ENCODE measurements at places on chromosomes 13 and 19.

GRCh38 chr19:49327878-49328544, 3.0 kb upstream of the SLC6A16 start:
- DNase-seq, result no peak

DNA sequence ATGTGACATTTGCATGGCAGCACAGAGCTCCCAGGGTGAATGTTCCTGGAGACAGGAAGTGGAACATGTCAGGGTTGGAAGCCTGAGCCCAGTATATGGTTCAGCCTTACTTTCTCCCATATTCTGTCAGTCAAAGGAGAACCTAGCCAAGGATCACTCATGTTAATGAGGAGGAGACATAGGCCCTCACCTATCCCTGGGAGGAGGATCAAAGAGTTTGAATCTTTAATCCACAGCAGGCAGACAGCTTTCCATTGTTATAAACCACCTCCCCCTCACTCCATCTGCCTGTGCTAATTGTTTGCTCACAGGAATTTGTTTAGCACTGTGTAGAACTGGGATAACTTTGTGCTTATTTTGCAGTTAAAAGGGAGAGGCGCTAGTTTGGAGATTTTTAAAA, 1069.1 kb downstream of the EFNB2 start:
- no peak for DNase-seq

- DNase-seq, result no peak
Observed at GRCh38 chr13:43631106-43631505, 155.7 kb downstream of the ENOX1 start.

DNA sequence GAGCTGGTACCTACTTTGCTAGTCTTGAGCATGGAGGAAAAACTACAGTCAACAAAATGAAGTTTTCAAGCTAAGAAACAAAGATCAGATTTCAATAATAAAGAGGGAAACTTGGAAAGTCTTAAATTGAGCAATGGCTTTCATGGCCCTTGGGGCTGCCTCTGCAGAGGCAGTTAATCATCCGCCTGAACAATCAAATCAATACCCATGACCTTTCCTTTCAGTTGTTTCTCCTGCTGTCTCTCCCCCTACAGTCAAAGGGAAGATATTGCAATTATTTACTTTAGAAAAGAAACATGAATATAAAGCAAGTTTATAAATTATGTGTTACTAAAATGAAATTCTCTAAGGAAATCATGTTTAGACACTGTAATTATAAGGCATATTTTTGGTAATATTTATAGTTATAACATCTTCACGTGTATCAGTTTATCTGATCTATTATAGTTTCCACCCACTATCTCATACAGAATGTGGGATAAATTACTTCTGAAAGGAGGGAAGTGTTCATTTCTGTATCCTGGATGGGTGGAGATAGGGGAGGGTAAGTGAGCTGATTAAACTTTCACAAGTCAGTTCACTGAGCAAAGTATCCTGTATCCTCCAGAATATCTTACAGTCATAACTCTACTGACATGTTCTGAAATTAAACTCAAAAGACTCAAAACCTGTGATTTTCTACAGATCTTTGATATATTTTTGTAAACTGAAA, 72.4 kb upstream of the TSC22D1 start:
- DNase-seq, result no peak

- DNase-seq, result no peak
Observed at GRCh38 chr19:11478167-11479089, 2.4 kb downstream of the ELAVL3 start.

DNA sequence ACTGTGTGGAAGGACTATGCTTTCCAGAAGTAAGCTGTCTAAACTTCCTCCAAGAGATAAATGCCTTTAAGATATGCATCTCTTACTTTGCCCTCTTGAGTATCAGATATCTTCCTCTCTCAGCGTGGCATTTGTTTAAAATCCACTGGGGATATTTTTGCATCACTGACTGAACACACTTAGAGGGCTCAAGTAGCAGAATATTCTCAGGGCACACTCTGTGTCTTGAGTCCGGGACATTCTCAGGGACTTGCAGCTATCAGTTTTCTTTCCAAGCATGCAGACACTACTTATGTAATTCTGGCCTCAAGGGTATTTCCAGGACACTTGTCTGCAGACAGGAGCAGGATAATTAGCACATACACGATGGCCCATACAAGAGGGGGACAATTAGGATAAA, 84.7 kb downstream of the ERCC5 start:
- no peak for DNase-seq

DNA sequence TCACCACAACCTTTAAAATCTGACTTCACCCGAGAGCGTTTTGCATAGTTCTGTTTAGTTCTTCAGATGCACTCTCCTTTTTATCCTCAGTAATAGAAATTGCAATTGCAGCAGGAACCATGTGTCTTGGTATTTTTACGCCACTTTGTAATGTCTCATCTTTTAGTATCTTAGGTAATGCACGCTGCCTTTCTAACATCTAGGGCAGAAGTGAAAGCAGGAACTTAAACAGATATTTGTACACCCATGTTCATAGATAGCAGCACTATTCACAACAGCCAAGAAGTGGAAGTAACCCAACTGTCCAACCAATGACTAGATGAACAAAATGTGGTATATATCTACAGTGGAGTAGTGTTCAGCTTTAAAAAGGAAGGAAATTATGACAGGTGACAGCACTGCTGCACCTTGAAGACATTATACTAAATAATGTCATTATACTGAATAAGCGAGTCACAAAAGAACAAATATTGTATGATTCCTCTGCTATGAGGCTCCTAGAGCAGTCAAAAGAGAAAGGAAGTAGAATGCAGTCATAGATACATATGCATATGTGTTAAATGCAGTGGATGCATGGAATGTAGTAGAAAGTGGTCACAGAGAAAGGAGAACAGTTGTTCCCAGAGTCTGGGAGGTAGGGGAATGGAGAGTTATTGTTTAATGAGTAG, 105.9 kb upstream of the GJB6 start:
- no peak for DNase-seq

GRCh38 chr19:13037731-13038130, 42.5 kb downstream of the NFIX start:
- no peak for DNase-seq

- no peak for DNase-seq
Observed at GRCh38 chr13:28548468-28548867, 53.5 kb upstream of the FLT1 start.

DNA sequence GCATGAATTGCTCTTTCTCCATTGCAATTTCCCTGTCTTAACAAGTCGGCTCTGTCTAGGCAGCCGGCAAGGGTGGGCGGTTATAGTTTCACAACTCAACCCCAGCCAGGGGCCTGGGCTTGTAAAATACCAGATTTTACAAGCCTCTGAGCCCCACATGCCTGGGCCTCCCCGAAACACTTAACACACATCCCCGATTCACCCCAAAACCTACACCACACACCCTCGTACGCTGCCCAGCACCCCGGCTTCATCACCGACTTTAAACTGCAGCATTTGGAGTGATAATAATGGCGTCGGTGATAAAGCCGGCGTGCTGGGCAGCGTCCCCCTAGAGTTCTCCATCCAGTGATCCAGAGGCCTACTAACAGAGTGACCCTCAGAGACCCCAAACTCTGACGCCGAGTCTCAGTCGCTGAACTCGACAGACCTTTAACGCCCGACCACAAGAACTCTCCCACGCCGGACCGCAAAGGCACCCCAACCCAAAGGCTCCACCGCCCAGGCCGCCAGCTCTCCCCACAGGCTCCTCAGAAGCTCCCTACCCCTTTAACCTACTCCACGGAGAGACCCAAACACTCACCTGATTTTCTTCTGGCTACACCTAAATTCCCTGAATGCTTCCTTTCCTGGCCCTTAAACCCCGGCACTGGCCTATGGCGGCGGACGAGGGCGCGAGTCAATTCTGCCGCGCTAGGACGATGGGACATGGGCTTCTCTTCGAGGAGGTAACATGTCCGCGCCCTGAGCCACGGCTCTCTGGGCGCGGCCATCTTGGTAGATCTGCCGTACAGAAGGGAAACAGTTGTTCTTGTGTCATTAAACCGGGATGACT, at the start of gene ZNF649:
Gene ZNF649 (minus strand): TSS at position 687 of the 835 bp plus-strand sequence. CDS start 4,910 bp downstream, outside the sequence.
- peak; percentile 61 for DNase-seq

- no peak for DNase-seq
Observed at GRCh38 chr13:23632048-23632582, 61.9 kb downstream of the TNFRSF19 start.

DNA sequence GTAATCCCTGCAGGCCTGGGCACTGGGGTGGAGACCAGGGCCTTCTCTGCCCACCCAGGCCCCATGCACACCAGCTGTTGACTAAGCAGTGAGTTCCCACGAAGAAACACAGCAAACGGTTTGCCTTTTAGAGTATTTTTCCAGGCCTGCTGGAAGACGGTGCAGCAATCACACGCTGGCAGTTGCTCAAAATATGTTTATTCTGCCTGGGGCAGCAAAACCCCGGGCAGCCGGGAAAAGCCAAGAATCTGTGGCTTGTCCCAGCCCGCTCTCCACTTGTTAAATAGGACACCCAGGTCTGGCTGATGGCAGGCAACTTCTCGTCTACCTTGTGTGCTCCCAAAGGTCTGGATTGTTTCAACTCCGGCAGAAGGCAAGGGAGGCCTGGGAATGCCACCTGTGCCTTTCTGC, 40.8 kb downstream of the GGACT start:
- DNase-seq, result no peak

DNA sequence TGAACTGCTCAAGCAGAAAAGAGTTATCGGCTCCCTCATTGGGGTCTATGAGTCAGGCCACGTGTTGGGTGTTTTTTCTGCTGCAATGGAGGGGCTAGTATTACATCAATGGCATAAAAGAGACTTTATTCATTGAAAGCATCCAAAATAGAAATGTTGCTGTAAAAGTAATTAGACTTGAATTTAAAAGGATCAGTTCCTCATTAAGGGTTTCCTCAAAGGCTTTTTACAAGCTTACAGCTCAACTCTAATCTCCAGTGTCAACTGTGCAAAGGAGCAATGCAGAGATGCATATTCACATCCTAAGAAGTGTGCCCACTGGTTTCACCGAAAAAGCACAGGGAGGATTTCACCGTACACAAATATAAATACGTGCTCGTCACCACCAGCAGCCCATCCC, 300.3 kb downstream of the FOXO1 start:
- DNase-seq, result no peak

DNA sequence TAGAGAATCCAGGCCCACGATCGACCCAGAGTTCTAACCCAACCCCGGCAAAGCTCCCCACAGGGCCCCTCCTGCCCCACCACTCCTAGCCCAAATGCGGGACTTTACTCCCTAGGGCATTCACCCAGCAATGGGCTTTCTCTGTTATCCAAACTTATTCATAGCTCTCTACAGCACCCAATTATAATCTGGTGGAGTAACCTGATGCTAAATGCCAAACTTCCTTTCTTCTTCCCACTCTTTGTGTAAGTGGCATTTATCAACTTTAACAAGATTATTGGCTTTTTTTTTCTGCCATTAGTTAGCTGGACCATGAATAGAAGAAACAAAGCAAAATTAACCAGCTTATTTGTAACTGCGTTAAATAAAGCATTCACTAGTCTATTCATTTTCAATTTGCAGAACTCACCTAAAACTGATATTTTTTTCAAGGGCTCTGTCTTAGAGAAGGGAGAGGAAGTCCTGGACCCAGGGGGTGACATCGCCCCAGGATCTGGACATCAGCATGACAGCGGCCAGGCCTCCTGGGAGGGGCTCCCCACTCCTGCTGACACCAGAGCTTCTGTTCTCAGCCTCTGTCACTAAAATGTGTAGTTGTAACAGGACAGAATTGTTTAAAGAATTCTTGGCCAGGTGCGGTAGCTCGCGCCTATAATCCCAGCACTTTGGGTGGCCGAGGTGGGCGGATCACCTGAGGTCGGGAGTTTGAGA, 1.5 kb downstream of the FAM124A start:
- DNase-seq, result no peak

DNA sequence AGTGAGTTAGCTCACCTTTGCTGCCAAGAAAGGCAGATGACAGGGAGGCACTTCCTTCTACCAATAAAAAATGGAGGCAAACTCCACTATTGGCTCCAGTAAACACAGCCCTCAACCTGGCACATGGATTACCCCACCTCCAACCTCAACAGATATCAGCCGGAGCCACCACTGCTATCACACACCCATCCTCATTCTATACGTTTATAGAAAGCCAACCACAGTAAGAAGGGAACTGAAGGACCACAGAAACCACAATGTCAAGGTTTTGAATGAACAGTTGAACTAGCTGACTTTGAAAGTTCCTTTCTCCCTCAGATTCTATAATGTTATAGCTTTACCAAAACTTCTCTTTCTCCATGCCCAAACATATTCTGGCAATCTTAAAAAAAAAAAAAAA, 526.2 kb downstream of the UQCRFS1 start:
- DNase-seq, result no peak

GRCh38 chr13:45314822-45315221, 26.2 kb downstream of the TPT1 start:
- no peak for DNase-seq

DNA sequence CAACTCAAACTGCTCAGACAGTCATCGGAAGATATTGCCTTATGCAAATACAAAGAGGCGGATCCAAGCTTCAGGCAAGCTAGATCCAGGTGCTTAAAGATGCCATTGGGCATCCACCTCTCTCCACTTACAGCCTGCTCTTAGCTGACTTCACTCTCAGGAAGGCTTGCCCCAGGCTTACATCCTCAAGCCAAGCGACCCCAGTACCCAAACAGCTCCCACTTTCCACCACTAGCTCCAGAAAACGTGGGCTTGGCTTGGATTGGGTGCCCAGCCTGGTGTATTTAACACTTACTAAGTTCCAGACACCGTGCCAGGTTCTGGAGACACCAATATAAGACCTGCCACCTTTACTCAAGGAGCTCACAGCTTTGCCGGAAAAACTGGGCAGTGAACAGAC, 142.1 kb upstream of the VSTM2B start:
- no peak for DNase-seq

GRCh38 chr13:44197791-44198770, 175.5 kb upstream of the SERP2 start:
- DNase-seq, result no peak

DNA sequence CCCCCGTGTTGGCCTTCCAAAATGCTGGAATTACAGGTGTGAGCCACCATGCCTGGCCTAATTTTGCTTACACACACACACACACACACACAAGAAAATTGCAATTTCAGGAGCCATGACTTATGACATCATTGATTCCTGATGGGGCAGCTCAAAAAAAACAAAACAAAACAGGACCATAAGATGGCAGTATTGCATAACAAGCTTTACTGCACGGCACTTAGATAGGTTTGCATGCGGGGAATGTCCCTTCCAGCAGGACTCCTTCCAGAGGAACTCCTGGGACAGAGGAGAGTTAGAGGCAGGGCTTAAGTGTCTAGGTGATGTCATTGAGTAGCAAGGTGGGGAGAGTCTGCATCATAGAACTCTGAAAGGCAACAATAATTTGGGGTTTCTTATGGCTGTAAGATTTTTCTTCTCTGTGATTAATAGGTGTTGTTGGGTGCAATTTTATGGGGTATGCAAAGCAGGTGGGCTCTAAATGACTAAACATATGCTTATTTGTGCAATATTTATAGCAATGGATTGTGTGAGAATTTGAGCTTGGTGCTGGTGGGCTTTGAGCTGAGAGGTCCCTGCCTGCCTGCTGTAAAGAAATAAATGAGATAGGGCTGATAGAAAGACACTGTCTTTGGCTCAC, 9.0 kb upstream of the ACSBG2 start:
- DNase-seq, result no peak
